ENCODE measurements at places on chromosomes 11 and 22. TPM values are rescaled to one million over a fixed set of nuclear protein-coding genes. Genes with fewer than 3 reads are reported as not detected.

- H3K4me3 ChIP-seq, result no peak overlapping the region
- no peaks in the 10 kb centered on the region for H3K36me3 ChIP-seq
- H3K27ac ChIP-seq, result no peak overlapping the region
Measured at GRCh38 chr11:62245271-62245753, 3.3 kb downstream of the SCGB1D2 start.

GRCh38 chr11:121965330-121965729 lies 150.7 kb downstream of the BLID start:
- no peaks in the 10 kb centered on the region for H3K36me3 ChIP-seq
- no peaks in the 10 kb centered on the region for H3K27me3 ChIP-seq
- no peak overlapping the region for H3K4me3 ChIP-seq
- no peaks in the 10 kb centered on the region for H3K4me1 ChIP-seq

- H3K4me3 ChIP-seq, result no peak overlapping the region
- H3K27ac ChIP-seq, result no peak overlapping the region
- H3K27me3 ChIP-seq, result no peaks in the 10 kb centered on the region
- no peak for DNase-seq
Measured at GRCh38 chr11:102001657-102002338, 45.4 kb upstream of the CFAP300 start.

DNA sequence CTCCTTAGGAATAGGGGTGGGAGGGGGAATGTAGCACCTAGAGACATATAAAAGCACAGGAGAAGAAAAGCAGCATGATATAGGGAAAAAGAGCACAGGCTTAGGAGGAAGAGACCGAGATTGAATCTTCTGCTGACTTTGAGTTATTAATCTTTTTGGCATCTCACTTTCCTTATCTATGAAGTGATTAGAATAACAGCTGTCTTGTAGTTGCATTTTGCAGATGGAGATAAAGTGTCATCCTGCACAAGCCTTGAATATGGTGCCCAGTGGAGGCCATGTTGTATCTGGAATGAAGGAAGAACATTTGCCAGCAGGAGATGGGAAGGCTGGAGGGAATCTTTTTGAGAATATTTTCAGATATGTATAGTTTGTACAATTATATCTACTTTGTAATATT lies 594.7 kb downstream of the NELL1 start:
- H3K27ac ChIP-seq, result no peak overlapping the region
- H3K36me3 ChIP-seq, result no peaks in the 10 kb centered on the region
- no peaks in the 10 kb centered on the region for H3K4me1 ChIP-seq
- H3K4me3 ChIP-seq, result no peak overlapping the region

GRCh38 chr22:25008666-25009065 lies 56.1 kb downstream of the KIAA1671 start:
- no peak overlapping the region for H3K27ac ChIP-seq
- no peak overlapping the region for H3K4me3 ChIP-seq
- H3K36me3 ChIP-seq, result peaks cover 2% of the 10 kb centered on the region
- H3K27me3 ChIP-seq, result no peaks in the 10 kb centered on the region
- DNase-seq, result no peak

GRCh38 chr22:20402960-20403778 lies 9.2 kb downstream of the ZNF74 start:
- H3K27me3 ChIP-seq, result no peaks in the 10 kb centered on the region
- no peak for DNase-seq
- peaks cover 3% of the 10 kb centered on the region for H3K4me1 ChIP-seq
- no peak overlapping the region for H3K4me3 ChIP-seq
- H3K27ac ChIP-seq, result no peak overlapping the region
- H3K36me3 ChIP-seq, result no peaks in the 10 kb centered on the region

- H3K27ac ChIP-seq, result no peak overlapping the region
- no peaks in the 10 kb centered on the region for H3K4me1 ChIP-seq
- H3K36me3 ChIP-seq, result no peaks in the 10 kb centered on the region
- H3K4me3 ChIP-seq, result no peak overlapping the region
- no peaks in the 10 kb centered on the region for H3K27me3 ChIP-seq
- no peak for DNase-seq
Measured at GRCh38 chr22:49567899-49568750, 259.5 kb downstream of the BRD1 start.

- no peaks in the 10 kb centered on the region for H3K36me3 ChIP-seq
- H3K27ac ChIP-seq, result no peak overlapping the region
- no peaks in the 10 kb centered on the region for H3K27me3 ChIP-seq
- no peak for DNase-seq
Measured at GRCh38 chr22:34344702-34345101, 424.4 kb upstream of the LARGE1 start.

- H3K36me3 ChIP-seq, result no peaks in the 10 kb centered on the region
- no peak overlapping the region for H3K4me3 ChIP-seq
Measured at GRCh38 chr22:45677063-45677462, 5.4 kb downstream of the ATXN10 start.

GRCh38 chr11:13667245-13667644 lies 1.2 kb upstream of the FAR1 start:
- H3K27me3 ChIP-seq, result no peaks in the 10 kb centered on the region
- no peak overlapping the region for H3K27ac ChIP-seq
- no peaks in the 10 kb centered on the region for H3K36me3 ChIP-seq

GRCh38 chr11:9090488-9091043 lies 833 bp downstream of the SCUBE2 start:
- H3K4me1 ChIP-seq, result peaks cover 9% of the 10 kb centered on the region
- H3K27ac ChIP-seq, result no peak overlapping the region
- DNase-seq, result no peak
- no peaks in the 10 kb centered on the region for H3K36me3 ChIP-seq

Gene CYTH4
- total RNA-seq, result 9.1 TPM

DNA sequence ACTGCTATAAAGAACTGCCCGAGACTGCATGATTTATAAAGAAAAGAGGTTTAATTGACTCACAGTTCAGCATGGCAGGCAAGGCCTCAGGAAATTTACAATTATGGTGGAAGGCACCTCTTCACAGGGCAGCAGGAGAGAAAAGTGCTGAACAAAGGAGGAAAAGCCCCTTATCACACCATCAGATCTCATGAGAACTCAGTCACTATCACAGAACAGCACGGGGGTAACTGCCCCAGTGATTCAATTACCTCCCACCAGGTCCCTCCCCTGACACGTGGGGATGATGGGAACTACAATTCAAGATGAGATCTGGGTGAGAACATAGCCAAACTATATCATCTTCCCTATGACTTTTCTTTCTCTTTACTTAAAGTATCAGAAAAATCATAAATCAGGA lies 104.0 kb upstream of the SYN3 start:
- no peak for DNase-seq
- no peaks in the 10 kb centered on the region for H3K36me3 ChIP-seq
- no peak overlapping the region for H3K4me3 ChIP-seq

Gene SULT4A1
- 0.08 TPM for total RNA-seq

DNA sequence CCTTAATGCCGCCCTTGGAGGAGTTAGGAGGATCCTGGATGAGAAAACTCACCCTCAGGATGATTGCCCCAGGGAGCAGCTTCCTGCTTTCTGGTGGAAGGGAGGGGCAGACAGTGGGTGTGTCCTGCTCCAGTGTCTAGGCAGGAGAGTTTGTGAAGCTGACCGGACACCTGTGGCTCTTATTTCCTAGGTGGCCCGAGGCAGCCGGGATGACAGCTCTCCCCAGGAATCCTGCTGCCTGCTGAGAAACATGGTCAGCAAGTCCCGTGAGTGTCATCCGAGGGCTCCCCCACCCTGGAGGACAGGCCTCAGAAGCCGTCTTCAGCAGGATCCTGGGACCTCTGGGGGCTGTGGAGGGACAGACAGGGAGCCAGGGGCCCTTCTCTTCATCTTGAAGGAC lies 50.4 kb downstream of the ST3GAL4 start:
- H3K27me3 ChIP-seq, result no peaks in the 10 kb centered on the region
- DNase-seq, result no peak
- H3K27ac ChIP-seq, result no peak overlapping the region
- H3K4me1 ChIP-seq, result no peaks in the 10 kb centered on the region
- H3K4me3 ChIP-seq, result no peak overlapping the region

DNA sequence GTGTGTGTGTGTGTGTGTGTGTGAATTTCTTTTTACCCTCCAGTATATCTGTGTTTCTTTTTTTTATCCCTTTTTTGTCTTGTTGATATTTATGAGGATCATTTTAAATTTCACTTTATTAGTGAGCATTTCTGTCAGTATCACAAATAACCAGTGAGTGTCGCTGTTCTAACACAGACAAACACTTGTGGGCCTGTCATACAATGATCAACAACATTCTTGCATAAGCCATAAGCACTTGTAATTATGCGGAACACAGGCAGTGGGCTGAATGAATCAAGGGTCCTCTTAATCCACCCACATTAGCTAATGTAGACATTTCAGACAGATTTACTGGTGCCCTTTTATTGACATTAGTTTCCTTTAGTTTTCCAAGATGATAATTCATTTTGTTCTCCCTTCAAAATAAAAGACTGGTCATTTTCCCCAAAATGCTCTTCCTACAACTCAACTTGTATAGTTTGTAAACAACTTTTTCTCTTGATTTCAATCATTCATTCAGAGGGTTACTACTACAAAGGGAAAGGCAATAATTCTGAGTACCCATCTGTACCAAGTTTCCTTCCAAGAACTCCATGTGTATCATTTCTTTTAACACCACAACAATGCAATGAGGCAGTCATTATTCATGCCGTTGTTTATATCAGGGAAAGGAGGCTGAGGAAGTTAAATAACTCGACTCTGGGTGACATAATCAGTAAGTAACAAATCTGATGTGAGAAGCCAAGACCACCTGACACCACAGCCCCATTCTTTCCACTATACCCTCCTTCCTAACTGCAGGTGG lies 34.5 kb upstream of the ANO3 start:
- H3K4me3 ChIP-seq, result no peak overlapping the region
- H3K4me1 ChIP-seq, result no peaks in the 10 kb centered on the region
- H3K36me3 ChIP-seq, result no peaks in the 10 kb centered on the region
- H3K27me3 ChIP-seq, result no peaks in the 10 kb centered on the region
- no peak for DNase-seq
- H3K27ac ChIP-seq, result no peak overlapping the region

DNA sequence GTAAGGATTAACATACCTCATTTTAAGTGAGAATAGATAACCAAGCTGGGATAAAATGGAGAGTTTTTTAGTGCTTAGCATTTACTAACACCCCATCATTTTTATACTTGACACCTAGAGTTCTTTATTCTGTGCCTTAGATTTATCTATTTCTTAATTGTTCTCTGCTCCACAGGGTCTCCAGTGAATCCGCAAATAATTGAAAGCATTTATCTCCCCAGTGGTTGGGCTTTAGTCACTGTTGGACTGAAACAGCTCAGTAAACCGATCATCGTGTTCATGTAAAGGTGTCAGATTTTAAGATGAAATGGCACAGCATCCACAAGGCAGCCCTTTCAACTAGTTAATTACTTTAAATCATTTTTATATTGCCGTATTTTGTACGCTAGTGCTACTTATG lies 17.8 kb upstream of the GRIA4 start:
- no peaks in the 10 kb centered on the region for H3K4me1 ChIP-seq
- peaks cover 4% of the 10 kb centered on the region for H3K27me3 ChIP-seq
- DNase-seq, result no peak

- H3K27me3 ChIP-seq, result no peaks in the 10 kb centered on the region
- H3K27ac ChIP-seq, result no peak overlapping the region
- peaks cover 4% of the 10 kb centered on the region for H3K36me3 ChIP-seq
- H3K4me1 ChIP-seq, result peaks cover 3% of the 10 kb centered on the region
- no peak for DNase-seq
Measured at GRCh38 chr11:11425806-11426205, 72.8 kb upstream of the CSNK2A3 start.

- H3K4me3 ChIP-seq, result no peak overlapping the region
- H3K27me3 ChIP-seq, result no peaks in the 10 kb centered on the region
- H3K4me1 ChIP-seq, result no peaks in the 10 kb centered on the region
- no peak overlapping the region for H3K27ac ChIP-seq
- DNase-seq, result no peak
Measured at GRCh38 chr22:42412744-42413333, 19.4 kb downstream of the NFAM1 start.

GRCh38 chr11:9704037-9704436 lies 40.2 kb downstream of the SWAP70 start:
- H3K36me3 ChIP-seq, result no peaks in the 10 kb centered on the region
- H3K4me1 ChIP-seq, result no peaks in the 10 kb centered on the region
- no peak for DNase-seq
- no peaks in the 10 kb centered on the region for H3K27me3 ChIP-seq
- no peak overlapping the region for H3K27ac ChIP-seq

DNA sequence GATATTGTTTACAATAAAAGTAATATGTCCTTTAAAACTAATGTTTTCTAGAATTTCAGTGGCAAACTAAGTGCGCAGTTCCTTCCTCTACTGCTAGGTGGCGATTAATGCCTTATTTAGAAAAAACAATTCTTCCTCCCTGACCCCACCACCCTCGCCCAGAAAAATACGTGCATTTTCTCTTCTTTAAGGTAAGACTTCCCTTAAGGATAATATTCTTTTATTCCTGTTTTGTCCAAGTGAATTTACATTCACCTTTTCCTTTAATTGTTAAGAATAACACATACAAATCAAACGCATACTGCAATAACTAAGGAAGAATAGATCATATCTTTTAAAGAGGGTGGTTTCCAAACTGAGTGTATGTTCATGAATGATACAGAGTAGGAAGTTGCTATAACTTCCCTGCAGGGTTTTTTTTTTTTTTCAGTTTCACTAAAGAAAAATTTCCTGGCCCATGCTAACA lies 17.0 kb upstream of the PSMA1 start:
- peak; percentile 42 for DNase-seq
- H3K4me1 ChIP-seq, result peaks cover 15% of the 10 kb centered on the region
- no peaks in the 10 kb centered on the region for H3K27me3 ChIP-seq
- H3K36me3 ChIP-seq, result no peaks in the 10 kb centered on the region
- H3K4me3 ChIP-seq, result no peak overlapping the region
- H3K27ac ChIP-seq, result no peak overlapping the region

- no peak for DNase-seq
- H3K36me3 ChIP-seq, result no peaks in the 10 kb centered on the region
- no peak overlapping the region for H3K27ac ChIP-seq
- H3K4me1 ChIP-seq, result no peaks in the 10 kb centered on the region
Measured at GRCh38 chr11:92981508-92982043, 12.1 kb downstream of the MTNR1B start.

DNA sequence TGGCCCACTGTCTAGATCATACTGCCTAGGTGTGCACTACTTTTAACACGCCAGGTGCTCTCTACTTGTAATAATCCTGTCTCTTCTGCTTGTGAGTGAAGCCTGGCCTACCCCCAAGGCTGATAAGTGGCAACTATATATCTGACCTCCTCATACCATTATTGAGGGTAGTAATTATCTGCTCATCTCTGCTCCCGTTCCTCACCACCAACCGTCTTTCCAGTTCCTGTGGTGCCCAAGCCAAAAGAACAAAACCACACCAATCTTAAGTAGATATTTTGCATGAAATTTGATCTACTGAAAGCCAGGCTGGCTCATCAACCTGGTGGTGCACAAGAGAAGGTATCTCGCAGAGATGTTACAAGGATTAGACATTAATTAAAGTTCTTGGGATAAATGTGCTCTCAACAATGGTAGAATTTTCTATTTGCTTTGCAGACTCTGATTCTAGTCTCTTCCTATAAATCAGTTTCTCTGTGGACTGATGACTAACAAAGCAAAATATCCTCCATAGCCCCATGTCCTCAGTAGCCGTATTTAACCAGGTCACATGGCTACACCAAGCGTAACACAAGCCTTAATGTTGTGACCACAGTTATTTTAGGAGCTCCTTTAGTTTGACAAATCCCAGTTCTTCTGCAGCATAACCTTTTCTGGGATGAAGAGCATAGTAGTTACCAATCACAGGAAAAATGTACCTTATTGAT lies 267.2 kb downstream of the NTM start:
- DNase-seq, result no peak
- no peak overlapping the region for H3K4me3 ChIP-seq

GRCh38 chr22:24772493-24773220 lies 1.9 kb downstream of the PIWIL3 start:
- H3K4me1 ChIP-seq, result no peaks in the 10 kb centered on the region
- no peaks in the 10 kb centered on the region for H3K36me3 ChIP-seq
- no peak overlapping the region for H3K4me3 ChIP-seq

- no peaks in the 10 kb centered on the region for H3K27me3 ChIP-seq
- H3K27ac ChIP-seq, result no peak overlapping the region
- peaks cover 3% of the 10 kb centered on the region for H3K4me1 ChIP-seq
- H3K36me3 ChIP-seq, result peaks cover 17% of the 10 kb centered on the region
- DNase-seq, result no peak
Measured at GRCh38 chr11:67490727-67491065, 7.9 kb downstream of the AIP start.

Gene CHCHD10
- 13.4 TPM for total RNA-seq

Measured in liver (tissue), 10 donors.